ENCODE measurements at places on chromosomes 7 and 10.

GRCh38 chr10:30857803-30858202 is 173.9 kb downstream of the ZNF438 start:
- no peak for DNase-seq

GRCh38 chr7:159033473-159033825 is 111.2 kb downstream of the VIPR2 start:
- DNase-seq: no peak

DNA sequence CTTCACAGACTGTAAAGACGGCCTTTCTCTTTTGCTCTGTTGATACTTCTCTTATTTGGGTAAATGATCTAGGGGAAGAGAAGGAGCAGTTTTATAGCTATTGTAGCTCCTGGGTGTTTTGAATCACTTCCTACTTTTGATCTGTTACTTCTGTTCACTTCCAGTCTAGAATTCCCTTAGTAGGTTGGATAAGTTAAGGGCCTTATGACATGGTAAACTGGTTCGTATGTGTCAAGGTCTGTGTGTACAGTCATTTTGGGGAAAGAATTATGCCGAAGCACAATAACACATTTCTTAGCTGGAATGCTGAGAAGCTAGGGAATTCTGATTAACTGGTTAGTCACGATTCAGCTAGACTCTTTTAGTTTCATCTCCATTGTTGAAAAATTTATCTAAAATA is 8.1 kb downstream of the DENND10 start:
- no peak for DNase-seq

DNA sequence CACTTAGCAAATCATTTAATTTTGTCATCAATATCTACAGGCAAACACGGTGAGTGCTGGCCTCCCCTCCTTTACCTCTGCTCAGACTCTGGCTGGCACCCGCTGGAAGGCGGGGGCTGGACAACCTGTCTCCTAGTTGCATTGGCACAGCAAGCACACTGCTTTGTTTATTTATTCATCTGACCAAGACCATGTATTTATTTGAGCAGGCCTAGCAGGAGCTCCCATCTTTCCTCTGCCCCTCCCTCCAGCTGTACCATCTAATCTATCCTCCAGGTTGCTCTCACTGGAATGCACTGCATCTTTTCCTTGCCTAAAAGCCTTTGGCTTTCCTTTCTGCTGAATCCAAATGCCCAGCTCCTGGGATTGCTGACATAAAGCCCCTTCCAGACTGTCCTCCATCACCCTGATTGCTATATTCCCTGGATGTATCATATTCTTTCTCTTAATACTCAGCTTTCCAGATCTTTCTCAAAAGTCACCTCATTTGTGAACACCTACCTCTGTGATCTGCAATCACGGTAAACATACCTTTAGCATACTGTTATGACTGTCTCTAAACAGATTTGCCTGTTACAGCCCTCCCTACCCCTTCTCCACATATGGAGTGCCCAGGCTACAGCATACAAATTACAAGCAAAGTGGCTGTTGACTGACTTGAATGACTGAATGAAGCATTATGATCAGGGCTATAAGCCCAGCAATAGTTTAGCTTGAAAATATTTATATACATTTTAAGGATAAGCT is 9.6 kb downstream of the ELMO1 start:
- DNase-seq: no peak

- no peak for DNase-seq
Observed at GRCh38 chr10:17793823-17794644, 15.1 kb upstream of the MRC1 start.
